Foreskin melanocyte (primary cell): ENCODE measurements at places on chromosomes 1 and 21.

- no peak for DNase-seq
These were observed 600.5 kb downstream of the LTN1 start for GRCh38 chr21:28391938-28392849.

DNA sequence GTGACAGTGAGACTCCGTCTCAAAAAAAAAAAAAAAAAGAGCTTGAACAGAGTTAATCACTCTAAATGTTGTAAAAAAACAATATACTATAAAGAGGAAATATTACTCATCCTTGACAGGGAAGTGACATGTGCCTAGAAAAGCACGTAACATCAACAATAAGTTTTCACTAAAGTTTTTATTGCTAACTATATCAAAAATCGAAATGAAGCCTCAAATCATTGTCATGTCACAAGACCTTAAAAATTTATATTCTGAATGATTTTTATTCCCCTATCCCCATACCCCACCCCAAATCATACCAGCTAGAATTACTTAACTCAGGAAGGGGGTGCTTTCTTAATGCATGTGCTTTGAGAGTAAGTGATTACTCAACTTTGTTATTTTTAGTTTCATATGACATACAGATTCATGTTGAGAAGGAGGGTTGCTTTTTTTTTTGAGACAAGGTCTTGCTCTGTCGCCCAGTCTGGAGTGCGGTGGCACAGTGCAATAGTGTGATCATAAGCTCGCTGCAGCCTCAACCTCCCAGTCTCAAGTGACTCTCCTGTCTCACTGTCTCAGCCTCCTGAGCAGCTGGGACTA, 53.6 kb upstream of the MUTYH start:
- no peak for DNase-seq

- DNase-seq: peak; percentile 80
These were observed 56.8 kb upstream of the PRDX6 start for GRCh38 chr1:173420330-173420806.

- DNase-seq: no peak
These were observed 1011.1 kb downstream of the PLA2G4A start for GRCh38 chr1:187839873-187840272.

DNA sequence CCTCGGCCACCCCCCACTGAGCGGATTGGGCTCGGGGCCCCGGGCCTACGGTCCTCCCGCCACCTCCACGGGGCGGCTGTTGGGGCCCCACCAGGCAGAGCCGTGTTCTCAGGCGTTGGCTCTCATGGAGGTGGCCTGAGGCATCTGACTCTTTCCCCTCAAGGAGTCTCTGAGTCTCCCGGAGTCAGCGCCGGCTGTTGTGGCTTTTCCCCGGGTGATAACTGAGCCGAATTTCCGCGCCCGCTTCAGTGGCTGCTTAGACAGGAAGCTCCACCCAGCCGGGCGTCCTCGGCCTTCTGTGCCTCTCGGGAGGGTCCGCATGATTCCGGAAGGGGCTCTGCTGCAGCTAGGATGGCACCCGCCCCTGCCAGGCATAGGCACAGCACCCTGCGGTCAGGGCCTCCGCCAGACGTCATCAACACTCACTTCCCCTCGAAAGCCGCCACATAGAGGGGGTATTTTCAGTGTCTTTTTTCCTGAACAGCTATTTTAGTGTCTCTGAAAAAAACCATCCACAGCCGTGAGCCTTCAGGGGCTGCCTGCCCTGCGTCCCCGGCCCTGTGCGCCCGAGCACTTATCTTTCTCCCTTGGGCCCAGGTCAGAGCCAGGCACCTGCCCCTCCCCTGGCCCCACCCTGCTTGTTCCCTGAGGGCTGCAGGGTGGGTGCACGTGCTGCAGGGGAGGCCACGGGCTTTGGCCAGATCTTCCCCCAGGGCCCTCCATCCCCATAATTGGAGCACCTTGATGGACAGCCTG, 72.9 kb downstream of the SKI start:
- peak; percentile 76 for DNase-seq

- no peak for DNase-seq
These were observed 76.7 kb downstream of the LAMC2 start for GRCh38 chr1:183262628-183263200.

- peak; percentile 73 for DNase-seq
These were observed 443.5 kb upstream of the B3GALT2 start for GRCh38 chr1:193629875-193630274.

DNA sequence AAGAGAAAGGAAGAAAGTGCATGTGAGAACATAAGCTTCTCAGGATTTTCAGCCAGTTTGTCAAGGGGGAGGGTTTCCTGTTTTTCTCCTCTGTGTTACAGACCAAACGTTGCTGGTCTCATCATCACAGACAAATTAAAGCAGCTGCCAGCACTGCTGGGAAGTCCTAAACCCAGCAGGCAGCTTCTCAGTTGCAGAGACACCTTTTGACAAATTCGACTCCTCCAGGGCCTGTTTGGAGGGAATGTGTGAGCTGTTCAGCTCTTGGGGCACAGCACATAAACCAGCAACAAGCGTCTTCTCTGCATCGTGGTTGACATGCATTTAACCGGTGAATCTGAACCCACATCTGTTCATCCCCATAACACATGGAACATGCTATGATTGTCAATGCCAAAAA, 454.6 kb upstream of the RUNX1 start:
- no peak for DNase-seq

DNA sequence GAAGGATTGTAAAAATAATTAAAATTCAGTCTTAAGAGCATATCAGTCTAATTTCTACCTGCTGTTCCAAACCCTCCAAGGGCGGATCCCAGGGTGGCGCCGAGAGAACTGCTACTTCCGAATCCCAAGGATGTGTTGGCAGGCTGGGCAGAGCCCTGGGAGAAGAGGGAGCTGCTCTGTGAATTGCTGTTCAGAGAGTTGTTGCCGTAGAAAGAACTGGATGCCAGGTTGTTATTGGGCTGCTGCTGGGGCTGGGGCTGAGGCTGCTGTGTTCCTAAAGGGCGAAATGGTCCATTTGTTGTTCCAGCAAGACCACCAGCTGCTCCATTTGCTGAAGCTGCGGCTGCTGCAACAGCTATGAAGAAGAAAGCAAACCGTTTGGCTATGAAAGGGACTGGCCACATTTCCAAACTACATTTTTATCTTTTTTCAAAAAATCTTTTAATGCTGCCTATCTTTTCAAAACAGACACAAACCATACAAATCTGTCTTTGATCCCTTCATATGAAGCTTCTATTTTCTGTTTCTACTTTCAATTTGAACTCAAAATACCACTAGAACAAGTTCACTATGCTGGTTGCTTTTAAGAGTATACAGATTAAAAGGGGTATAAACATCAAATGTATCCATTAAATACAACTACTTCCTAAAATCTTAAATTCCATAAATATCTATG, 57.5 kb upstream of the SDC3 start:
- no peak for DNase-seq

DNA sequence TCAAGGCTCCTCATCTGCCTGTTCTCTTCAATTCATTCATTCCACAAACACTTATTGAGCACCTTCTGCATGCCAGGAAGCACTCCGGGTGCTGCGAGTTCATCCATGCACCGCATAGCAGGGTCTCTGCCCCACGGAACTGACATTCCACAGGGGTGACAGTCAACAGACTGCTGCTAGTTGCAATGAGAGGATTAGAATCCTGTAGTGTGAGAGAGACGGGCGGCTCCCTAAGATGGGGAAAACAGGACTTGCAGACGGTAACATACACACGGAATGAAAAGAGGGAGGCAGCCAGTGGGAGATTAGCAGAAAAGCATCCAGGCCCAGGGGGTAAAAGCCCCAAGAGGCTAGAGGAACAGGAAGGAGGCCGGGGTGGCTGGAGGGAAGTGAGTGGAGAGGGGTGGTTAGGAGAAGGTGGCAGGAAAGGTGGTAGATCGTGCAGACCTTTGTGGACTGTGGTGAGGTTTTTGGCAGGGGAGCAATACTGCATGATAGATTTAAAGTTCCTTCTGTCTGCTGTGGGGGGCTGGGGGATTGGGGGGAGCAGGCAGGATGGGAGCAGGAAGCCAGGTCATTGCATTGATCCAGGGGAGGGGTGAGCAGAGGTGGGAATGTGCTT, 6.6 kb downstream of the TNFRSF8 start:
- DNase-seq: no peak
